ENCODE measurements at places on chromosomes 6 and 20.

- DNase-seq = peak; percentile 42
These were observed 125.2 kb downstream of the TBC1D7 start for GRCh38 chr6:13203145-13203544.

- no peak for DNase-seq
These were observed 15.0 kb downstream of the RNF114 start for GRCh38 chr20:49951151-49951550.

- no peak for DNase-seq
These were observed 190.5 kb downstream of the NKAIN2 start for GRCh38 chr6:123994168-123994567.

DNA sequence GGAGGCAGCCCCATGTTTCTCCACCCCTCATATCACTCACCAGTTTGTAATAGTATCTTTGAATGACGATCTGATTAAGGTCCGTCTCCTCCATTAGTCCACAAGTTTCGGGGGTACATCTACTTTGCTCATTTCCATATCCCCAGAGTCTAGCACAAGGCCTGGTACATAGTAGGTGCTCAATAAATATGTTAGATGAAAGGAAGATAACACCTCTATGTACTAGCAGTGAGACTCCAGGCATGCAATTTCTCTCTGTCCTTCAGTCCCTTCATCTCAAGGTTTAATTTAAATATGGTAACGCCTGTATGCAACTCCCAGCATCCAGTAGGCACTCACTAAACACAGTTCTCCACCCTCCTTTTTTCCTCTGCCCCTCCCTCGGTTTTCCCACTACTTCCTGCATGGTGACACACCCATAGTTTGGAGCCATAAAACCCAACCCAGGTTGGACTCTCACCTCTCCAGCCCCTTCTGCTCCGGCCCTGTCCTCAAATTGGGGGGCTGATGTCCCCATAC, 461 bp upstream of the HNF4A start:
- peak; percentile 95 for DNase-seq

- DNase-seq = no peak
These were observed 30.1 kb downstream of the PRDM1 start for GRCh38 chr6:106116125-106116832.

DNA sequence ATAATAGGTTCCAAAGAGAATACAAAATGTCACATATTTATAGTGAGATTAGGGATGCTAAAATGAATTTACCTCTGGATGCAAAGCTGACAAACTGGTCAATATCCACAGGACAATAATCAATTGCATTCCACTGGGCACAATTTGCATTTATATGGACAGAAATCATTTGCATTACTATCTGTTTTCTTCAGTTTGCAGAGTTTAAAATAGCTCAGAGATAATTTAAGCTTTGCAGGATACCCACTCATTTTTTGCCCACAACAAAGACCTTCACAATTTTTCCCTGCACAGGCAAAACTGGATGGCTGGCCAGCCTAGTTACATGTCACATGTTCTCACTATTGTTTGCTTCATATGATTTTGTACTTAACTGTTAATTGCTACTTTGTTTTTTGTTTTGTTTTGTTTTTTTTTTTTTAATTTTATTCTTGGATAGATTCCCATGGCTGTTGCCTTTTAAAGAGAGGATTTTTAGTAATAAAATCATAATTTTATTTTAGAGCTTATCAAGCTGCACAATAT, 483.5 kb downstream of the UTRN start:
- no peak for DNase-seq

DNA sequence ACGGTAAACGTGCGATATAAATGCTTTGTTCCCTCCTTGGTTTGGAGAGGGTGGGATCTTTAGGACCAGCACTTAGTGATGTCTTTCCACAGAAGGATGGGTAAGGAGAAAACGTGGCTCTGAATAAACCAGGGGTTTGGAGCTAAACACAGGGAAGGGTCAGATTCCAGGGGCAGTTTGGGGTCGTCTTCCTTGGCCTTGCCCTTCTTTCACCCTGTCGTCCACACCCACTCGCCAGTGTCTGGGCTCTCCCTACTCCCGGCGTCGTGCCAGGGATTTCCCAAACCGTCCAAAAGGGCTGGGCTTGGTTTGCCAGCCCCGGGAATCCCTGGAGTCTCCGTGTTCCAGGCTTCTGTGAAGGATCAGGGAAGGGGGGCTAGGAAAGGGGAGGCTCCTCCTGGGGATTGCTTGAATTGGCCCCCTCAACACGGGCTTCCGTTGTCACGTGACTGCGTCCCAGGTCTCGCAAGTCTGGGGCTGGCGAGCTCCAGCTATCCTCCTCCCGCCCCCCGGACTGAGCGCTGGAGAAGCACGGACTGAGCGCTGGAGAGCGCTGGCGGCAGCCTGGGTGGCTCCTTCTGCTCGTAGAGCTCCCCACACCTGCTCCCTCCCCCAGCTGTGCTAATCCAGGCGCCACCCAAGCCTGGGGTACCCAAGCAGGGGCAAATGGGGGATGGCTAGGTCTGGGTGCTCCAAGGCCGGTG, 9.4 kb upstream of the ARMC12 start:
- DNase-seq = peak; percentile 43

DNA sequence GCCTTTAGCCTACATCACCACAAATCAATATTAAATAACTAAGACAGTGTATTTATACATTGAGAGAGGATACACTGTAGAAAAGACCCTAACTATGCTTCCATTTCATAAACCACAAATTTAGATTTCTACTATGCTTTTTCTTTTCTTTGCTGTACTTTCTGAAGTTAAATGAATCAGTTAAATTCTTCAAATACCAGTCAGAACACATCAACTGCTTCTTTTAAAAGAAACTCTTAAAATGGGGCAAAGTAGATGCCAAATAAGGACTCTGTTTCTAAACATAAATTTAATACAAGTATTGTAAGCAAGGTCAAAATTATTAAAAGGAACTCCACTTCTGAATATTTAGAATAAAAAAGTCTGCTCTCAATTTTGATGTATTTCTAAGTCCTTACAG, 76.9 kb downstream of the GMDS start:
- DNase-seq = no peak

DNA sequence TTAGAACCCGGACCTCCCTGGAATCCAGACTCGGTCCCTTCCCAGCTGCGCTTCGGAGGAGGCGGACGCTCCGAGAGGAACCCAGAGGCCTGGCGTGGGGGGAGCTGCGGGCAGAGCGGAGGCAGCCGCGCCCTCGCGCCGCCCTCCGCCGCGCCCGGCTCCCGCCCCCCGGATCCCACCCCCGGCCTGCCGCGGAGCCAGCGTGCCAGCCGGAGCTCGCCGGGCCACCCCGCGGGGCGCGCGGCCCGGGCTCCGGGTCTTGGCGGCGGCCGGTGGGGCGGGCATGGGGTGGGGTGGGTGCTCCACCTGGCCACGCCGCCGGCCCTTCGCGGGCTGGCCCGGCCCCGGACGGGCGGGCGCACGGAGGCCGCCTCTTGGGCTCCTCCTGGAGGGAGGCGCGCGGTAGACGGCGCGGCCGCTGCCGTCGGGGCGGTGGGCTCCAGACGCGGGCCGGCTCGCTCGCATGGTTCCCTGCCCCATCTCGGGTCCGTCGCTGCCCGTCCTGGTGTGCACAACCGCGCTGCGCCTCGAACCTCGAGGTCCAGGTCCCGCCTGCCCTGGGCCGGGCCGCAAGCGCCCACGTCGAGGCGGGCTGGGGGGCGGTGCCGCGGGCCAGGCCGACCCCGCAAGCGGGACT, 592 bp upstream of the CDYL start:
- DNase-seq = peak; percentile 72

DNA sequence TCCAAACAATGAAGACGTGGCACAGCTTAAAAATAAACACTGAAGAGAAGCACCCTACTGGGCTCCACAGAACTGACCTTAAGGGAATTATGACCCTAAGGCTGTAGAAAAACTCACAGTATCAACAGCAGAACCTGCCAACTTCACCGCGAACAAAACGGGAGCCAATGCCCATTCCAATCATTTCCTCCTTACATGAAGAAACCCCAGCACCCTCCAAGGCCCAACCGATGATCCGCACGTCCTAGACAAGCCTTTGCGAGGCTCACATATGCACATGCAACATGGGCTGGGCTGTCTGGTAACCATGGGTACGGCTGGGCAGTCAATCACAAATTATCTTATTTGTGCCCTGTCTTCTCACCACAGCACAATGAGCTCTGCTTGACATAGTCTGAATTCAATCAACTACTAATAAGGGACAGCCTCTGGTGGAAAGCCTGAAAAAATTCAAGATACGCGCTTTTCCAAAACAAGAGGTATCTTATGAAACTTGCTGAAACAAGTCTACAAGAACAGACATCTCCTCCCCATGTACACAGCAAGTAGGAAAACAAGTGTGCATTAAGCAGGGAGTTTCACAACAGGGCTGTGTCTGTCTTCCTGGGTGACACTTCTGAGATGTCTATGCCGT, 1.7 kb downstream of the DIDO1 start:
- DNase-seq = peak; percentile 42

DNA sequence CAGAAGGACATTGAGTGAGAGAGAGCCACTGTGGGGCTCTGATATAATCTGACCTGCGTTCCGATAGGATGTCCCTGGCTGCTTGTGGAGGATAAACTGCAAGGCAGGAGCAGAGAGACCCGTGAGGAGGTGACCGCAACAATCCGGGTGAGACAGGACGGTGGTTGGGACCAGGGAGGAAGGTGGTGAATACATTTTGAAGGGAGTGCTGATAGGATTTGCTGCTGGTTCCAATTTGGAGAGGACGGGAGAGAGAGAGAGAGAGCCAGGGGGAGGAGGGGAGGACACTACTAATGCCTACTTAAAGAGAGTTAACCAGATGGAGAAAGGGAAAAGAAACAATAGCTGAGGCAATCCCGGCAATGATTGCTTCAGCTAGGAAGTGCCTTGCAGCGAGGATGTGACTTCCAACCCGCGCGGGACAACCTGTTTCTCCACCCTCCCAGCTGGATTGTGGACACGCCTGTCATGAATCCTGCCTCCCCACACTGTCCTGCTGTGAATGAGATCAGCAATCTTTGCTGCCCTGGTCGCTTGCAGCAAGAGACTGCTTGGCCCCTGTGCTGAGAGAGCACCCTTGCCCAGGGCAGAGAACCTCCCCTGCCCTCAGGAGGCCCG, 199.0 kb upstream of the KCNG1 start:
- DNase-seq = peak; percentile 80

- DNase-seq = no peak
These were observed 10.4 kb downstream of the TRIM31 start for GRCh38 chr6:30102414-30102969.

GRCh38 chr20:25012616-25013189, 20.2 kb upstream of the APMAP start:
- DNase-seq = no peak

All from SW480 (cell line).